NCI-H1092 treated with DMSO at 0.1 percent for 48 hours (cell line): ENCODE measurements at places on chromosomes 5 and 9.
A peak's percentile ranks its signal among the peaks of the same experiment; 100 is the strongest.

DNA sequence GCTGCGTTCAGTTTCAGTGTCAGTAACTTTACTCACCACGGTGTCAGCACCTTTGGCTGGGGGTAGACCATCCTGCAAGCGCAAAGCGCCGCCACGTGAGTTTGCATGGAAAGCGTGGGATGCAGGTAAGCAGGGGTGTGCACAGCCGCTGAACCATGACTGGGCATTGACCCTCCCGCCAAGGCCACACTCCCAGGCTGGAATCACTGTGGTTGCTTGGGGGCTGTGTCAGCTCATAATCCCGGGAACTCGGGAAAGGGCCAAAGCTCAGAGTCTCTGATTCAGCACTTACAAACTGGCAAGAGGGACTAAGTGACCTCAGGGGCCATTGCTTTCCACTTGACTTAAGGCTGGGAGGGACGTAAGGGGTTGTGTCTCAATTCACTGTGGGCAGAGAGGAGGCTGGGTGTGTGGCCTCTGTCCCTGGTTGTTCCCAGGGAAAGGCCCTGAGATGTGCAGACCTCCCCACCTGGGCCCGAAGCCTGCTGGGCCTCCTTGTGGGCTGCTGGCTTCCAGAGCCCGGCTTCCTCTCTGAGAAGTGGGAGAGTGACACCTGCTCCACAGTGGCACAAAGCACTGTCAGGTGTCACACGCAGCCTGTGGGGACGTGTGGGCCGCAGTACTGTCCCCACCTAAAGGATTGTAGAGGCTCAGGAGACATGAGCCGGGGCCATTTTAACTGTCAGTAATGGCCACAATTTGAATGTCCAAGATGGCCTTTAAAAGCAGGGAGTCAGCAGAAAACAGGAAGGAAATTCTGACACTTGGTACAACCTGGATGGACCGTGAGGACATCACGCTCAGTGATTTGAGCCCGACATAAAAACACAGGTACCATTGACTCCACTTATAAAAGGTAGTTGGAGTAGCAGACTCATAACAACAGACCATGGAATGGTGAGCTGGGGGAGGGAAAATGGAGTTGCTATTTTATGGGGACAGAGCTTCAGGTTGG is 16.7 kb downstream of the ABO start:
- no peak for DNase-seq

DNA sequence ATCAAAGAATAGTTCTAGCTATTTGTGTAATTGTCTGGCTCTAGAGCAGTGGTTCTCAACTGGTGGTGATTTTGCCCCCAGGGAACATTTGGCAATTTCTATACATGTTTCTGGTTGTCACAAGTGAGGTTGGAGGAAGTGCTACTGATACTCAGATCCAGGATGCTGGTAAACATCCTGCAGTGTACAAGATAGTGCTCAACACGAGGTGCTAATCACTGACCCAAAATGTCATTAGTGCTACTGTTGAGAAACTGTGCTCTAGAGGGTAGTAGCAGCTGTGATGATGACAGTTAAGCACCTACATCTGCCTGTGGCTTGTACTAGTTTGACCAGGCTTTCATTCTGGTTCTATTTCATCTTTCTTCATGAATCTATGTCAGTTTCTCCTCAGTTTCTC is 22.1 kb downstream of the LRRC19 start:
- no peak for DNase-seq

- DNase-seq = no peak
These were observed 37.8 kb upstream of the KIF2A start for GRCh38 chr5:62268234-62268633.

DNA sequence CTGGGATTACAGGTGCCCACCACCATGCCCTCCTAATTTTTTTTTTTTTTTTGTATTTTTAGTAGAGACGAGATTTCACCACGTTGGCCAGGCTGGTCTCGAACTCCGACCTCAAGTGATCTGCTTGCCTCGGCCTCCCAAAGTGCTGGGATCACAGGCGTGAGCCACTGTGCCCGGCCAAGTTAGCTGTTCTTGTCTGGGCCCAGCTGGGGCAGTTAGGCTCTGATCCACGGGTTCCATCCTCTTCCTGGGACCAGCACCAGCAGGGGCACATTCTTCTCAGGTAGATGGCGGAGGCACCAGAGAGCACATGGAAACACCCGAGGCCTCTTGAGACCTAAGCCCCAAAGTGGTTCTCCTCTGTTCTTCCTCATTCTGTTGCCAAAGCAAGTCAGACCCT is 281.6 kb downstream of the PBX3 start:
- DNase-seq = no peak

GRCh38 chr5:10339058-10339811 is 14.3 kb upstream of the MARCHF6 start:
- DNase-seq = peak; percentile 99
